CD4-positive, alpha-beta T cell treated with Interleukin-4 for 1 hour (primary cell): ENCODE measurements at places on chromosomes 6 and 20.

GRCh38 chr6:106453756-106454367, 93.3 kb downstream of the CRYBG1 start:
- DNase-seq, result no peak

- no peak for DNase-seq
Measured at GRCh38 chr6:43436577-43437282, 9.4 kb downstream of the ABCC10 start.

- DNase-seq, result no peak
Measured at GRCh38 chr20:19807946-19808330, 49.9 kb downstream of the RIN2 start.

GRCh38 chr20:1134836-1135235, 16.4 kb downstream of the PSMF1 start:
- no peak for DNase-seq

DNA sequence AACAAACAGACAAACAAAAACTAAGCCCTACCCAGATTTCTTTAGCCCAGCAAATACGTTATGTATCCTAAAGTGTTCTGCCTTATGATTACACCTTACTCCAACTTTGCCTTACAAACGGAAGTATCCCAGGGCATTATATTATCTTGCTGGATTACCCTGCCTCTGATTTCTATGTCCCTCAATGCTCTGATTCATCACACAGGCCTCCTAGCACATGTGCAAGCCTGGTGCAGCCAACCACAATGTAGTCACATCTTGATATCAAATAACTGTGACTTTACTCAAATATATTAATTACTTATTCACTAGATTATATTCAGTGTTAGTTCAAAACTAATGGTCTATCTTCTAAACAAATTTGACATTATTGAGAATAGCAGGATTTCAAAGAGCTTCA, 598.6 kb downstream of the TBC1D32 start:
- no peak for DNase-seq

DNA sequence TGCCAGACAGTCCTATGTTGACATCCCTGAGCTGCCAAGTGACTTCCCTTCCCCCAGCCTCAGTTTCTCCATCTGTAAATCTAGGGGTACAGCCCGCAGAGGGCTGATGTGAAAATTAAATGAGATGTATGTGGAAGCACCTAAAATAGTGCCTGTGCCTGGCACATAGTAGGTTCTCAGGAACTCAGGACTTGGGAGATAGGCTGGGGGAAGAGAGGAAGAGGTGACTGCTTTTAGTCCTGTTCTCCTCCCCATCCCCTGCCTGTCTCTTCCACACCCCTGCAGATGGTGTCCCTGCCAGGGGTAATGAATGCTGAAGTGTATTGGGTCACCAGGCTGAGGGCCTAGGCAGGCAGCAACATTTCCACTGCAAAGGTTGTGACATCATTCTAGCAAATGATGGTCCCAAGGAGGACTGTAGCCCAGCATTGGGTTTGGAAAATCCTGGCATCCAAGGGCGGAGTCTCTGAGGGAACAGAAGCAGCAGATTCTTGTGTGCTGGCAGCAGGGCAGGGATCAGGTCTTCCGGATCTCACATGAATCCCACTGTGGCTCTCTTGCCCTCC, 1.8 kb downstream of the SNPH start:
- no peak for DNase-seq

GRCh38 chr6:107333491-107333890, 125.9 kb downstream of the PDSS2 start:
- no peak for DNase-seq

GRCh38 chr6:1820165-1820564, 210.4 kb downstream of the FOXC1 start:
- no peak for DNase-seq

- peak; percentile 72 for DNase-seq
Measured at GRCh38 chr20:64083378-64083803, 807 bp downstream of the LKAAEAR1 start.

DNA sequence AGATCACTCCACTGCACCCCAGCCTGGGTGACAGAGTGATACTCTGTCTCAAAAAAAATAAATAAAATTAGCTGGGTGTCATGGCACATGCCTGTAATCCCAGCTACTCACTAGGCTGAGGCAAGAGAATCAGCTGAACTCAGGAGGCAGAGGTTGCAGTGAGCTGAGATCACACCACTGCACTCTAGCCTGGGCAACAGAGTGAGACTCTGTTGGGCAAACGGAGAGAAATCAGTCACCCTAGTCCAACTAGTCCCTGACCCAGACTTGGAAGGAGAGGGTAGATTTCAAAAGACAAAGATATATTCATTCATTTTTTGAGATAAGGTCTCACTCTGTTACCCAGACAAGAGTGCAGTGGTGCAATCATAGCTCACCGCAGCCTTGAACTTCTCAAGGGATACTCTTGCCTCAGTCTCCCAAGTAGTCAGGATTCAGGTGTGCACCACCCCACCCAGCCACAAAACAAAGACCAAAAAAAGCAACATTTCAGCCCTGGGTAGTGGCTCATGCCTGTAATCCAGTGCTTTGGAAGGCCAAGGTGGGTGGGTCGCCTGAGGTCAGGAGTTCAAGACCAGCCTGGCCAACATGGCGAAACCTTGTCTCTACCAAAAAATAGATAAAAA, 26.2 kb upstream of the NCOA3 start:
- no peak for DNase-seq

DNA sequence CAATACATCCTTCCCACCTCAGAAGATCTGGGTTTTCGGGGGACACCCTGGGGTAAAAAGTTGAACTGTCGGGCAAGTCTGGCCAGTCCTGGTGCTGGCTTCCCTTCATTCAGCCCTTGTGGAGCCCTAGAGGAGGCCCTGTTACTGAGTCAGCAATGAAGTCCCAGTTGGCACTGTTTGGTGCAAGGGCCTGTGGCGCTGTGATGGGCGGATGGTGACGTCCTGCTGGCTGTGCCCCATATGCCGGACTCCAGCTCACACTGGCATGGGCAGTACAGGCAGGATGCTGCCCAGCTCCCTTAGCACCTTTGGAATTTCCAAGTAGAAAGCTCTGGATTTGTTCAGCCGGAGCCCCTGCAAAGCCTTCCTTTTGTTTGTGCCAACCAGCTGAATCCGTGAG, 186.2 kb upstream of the PMEPA1 start:
- DNase-seq, result no peak

- DNase-seq, result no peak
Measured at GRCh38 chr6:69180361-69181067, 545.4 kb downstream of the ADGRB3 start.

- DNase-seq, result no peak
Measured at GRCh38 chr6:169490246-169490641, 211.6 kb downstream of the WDR27 start.

DNA sequence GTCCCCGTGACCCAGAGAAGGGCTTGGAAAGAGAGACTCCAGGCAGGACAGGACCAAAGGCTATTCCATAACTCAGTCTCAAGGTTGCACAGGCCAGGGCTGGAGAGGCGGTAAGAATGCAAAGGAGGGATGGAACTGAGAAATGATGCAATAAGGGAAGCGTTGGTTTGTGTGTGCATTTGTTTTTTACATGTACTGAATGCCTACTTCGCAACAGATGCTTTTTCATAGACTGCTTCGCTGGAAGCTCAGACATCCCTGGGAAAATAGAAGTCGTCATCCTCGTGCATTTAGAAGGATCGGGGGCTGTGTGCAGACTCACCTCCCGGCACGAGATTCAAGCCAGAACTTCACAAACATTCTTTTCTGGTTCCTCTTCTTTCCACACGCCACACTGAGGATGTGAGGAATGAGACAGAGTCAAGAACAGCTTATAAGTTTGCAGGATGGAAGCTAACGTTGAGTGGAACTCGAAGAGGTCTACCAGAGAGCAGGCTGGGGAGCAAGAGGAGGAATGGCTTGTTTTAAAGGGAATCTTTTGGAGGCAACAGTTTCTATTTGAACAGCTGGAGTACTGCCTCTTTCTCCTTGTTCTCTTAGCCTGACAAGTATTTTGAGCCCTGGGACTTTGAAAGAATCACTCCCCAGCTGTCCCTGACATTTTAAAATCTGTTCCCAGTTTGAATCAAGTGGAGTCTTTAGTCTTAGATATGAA, 19.3 kb upstream of the LY86 start:
- DNase-seq, result no peak

GRCh38 chr6:112030961-112031660, 22.8 kb upstream of the CCN6 start:
- no peak for DNase-seq

DNA sequence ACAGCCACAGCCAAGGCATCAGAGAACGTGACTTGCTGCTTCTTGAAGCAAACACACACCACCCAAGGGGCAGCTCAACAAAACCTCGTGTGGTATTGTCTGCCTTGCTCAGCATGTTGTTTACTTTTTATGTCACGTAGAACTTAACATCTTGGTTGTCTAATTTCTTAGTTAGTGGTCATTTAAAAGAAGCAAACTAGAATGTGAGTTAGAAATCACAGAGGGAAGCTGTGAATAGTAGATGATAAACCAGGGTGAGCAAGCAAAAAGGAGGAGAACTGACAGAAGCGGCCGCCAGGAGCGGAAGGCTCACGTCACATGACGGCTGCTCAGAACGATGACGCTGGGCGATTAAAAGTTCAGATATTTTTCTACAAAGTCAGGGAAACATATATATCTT, 51.5 kb upstream of the KIF25 start:
- no peak for DNase-seq

- no peak for DNase-seq
Measured at GRCh38 chr20:48789185-48789668, 38.6 kb downstream of the PREX1 start.

GRCh38 chr6:140540743-140541142, 1166.3 kb upstream of the CITED2 start:
- no peak for DNase-seq

DNA sequence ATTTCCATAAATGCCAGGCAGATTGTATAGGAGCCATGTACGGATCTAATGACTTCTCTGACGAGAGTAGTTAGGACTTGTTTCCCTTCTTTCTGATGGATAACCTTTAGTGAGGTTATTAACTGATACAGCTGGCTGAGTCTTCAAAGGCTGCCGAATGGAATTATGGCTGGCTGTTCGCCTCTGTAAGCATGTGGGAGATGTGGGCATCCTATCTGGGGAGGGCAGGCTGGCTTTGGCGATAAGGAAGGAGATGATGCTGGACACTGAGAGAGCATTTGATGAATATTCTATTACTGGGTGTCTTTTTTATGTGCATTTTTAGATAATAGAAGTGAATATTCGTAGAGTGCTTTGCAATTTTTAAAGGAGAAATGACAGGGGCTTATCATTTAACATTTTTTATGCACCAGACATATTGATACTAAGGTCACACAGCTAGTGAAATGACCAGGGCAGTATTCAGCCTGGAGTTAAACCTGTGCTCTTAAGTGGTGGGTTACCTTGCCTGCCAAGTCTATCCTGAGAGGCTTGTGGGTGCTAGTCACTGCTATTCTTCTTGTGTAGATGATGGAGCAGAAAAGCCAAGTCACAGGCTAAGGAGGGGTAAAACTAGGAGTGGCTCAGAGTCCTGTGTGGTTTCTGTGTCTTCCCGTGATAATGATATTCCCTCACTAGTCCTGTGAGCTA, 3.1 kb downstream of the PBOV1 start:
- no peak for DNase-seq

DNA sequence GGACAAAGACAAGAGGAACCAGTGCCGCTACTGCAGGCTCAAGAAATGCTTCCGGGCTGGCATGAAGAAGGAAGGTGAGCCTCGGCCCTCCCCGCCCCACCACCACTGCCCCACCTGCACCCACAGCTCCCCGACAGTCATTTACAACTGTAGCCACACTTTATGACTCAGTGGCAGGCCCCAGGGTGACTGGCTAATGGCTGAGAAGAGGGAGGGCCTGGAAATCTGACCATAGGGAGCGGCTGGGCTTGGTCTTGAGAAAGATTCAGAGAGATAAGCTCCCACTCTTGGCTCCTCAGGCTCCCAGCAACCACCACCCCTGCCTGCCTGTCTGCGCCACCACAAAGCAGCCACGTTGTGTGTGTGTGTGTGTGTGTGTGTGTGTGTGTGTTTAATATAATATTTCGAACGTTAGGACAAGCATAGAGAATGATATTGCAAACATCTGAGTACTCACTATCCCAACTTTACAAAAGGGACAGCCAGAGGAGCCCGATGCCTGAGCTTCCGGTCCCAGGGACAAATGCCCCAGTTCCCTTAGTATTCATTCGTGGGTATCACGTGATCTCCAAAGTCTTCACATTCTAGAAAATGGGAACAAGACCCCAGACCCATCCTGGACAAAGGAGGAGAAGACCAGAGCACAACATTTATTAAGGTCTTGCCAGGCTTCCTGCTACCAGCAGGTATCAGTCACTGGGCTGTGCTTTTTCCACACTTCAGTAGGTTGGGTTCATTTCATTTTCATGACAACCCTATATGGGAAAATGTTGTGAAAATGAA, 52.1 kb downstream of the HNF4A start:
- DNase-seq, result no peak

- peak; percentile 74 for DNase-seq
Measured at GRCh38 chr6:35552285-35552917, 39.7 kb upstream of the TULP1 start.

DNA sequence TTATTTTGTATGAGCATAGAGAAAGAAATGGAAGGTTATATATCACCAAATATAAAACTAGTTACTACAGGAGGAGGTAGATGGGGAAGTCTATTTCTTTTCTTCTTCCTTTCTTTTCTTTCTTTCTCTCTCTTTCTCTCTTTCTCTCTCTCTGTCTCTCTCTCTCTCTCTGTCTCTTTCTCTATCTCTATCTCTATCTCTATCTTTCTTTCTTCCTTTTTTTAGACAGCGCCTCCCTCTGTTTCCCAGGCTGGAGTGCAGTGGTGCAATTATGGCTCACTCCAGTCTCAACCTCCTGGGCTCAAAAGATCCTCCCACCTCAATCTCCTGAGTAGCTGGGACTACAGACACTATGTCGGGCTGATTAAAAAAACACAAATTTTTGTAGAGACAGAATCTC, 10.2 kb upstream of the SGK1 start:
- no peak for DNase-seq

- no peak for DNase-seq
Measured at GRCh38 chr6:136628996-136629395, 78.8 kb upstream of the MAP7 start.

DNA sequence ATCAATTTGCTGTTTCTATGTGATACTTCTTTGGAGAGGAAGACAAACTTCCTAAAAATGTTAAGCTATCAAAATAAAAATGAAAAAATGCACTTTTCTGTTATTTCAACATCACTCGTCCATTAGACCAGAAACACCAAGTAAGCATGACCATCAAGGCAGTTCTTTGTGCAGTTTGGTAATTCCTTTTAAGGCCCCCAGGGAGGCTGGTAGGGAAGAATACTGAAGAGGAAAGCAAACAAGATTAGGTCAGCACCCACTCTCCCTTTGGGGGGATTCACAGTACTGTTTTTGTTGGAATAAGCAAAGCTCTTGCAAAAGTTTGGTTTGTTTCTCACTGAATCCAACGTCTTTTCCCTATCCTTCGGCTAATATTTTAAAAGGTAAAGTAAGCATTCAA, 206.8 kb upstream of the SLC35B3 start:
- DNase-seq, result no peak

- peak; percentile 88 for DNase-seq
Measured at GRCh38 chr20:23349338-23350195, 1.0 kb upstream of the NXT1 start.

DNA sequence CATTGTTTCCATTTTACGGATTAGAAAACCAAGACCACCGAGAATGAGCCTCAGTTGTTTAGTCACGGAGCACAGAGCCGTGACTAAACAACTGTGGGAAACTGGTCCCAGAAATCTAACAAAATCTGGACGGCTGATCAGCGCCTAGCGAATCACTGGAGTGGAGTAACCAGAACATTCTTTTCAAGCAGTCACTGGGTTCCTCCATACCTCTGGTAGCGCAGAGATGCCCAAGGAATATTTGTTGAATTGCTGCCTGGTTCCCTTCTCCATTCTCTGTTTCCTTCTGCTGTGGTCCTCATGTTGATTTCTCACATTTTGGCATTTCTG, 62.0 kb downstream of the GPX5 start:
- no peak for DNase-seq
